ENCODE measurements at places on chromosomes 6 and 20. TPM values are rescaled to one million over a fixed set of nuclear protein-coding genes. Genes with fewer than 3 reads are reported as not detected.

GRCh38 chr6:133446789-133447188 is 205.6 kb downstream of the EYA4 start:
- DNase-seq = no peak

The GTSF1L gene
- total RNA-seq = not detected

The TRMT11 gene
- 31.0 TPM for total RNA-seq

DNA sequence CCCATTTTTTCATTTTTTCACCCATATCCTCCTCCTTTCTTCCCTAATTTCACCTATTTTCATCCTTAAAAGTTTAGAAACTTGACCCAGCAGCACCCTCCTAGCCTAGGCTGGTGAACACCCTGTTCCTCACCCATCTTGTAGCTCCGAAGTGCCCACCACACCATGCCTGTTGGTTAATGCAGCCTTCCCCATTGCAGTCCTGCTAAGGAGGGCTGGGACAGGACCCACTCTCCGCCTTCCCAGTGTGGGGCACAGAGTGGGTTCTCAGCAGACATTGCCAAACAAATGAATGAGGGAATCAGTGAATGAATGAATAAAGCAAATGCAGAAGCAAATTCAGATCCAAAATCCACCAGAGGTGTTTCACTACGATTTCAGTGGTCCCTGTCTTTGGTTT is 45.7 kb downstream of the CTCFL start:
- DNase-seq = no peak

GRCh38 chr20:49872056-49872455 is 43.3 kb downstream of the SPATA2 start:
- no peak for DNase-seq

GRCh38 chr20:2914160-2914559 is 40.9 kb downstream of the PTPRA start:
- no peak for DNase-seq

DNA sequence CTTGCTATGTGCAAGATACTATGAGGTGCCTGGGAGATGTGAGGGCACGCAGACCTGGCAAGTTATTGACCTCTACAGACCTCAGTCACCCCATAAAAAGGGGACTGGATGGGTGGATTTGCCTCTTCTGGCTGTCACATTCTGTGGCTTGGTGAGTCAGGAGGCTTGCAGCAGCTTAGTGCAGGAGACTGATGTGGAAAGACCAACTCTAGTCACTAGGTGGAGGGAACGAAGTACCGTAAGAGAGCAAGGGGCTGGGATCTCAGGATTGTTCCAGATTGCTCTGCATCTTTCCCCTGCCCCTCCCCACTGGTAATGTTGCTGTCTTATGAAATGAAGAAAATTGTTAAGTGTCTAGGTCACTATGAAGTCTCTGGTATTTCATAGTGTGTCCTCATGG is 3.3 kb downstream of the MAPRE1 start:
- no peak for DNase-seq

The RSPH4A gene
- total RNA-seq = 2.4 TPM

DNA sequence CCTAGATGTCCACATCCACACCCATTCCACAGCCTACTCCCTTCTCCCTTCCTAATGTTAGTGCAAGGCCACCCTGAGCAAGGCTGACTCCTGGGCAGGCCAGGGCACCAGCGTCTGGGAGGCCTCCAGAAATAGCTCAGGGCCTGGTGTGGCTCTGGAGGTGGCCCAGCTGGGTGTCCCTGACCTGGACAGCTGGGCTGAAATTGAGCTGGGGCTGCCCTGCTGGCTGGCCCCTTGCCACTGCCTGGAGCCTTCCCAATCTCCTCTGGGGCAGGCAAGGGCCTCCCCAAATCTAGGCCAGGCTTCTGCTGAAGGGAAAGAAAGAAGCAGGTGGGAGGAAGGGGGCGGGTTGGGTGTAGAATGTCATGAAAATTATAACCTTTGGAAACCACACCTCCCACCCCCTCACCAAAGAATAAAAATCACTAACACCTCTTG is 2.1 kb downstream of the FAM110A start:
- no peak for DNase-seq

GRCh38 chr6:53916804-53917463 is 122.1 kb downstream of the LRRC1 start:
- no peak for DNase-seq

DNA sequence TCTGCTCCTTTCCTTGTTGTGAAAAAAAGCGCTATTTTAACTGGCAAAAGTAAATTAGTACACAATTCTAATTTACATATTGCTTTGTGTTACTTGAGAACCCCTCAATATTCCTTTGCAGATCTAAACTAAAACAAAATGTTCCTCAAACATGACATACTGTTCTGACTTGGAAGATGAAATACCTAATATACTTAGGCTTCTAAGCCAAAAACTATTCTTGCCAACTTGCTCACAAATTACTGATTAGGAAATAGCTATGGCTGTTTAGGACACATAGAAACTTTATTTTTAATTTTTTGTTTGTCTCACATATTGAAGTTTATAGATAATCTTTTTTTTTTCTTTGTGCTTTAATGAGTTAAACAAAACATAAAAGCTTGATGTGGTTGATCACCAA is 542.2 kb downstream of the GRIK2 start:
- no peak for DNase-seq

The TGM2 gene
- total RNA-seq = 1.2 TPM

The ZNF76 gene
- 47.6 TPM for total RNA-seq

The ORC3 gene
- 37.3 TPM for total RNA-seq

DNA sequence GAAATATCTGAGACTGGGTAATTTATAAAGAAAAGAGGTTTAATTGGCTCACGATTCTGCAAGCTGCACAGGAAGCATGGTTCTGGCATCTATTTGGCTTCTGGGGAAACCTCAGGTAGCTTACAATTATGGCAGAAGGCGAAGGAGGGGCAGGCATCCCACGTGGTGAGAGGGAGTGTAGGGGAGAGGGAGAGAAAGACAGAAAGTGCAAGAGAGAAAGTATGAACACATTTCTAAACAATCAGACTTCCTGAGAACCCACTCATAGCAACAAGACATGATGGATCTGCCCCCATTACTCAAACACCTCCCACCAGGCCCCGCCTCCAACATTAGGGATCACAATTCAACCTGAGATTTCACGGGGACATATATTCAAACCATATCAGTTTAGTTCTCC is 107.4 kb downstream of the PERP start:
- DNase-seq = no peak

The NKAIN4 gene
- 44.0 TPM for total RNA-seq

- no peak for DNase-seq
These were observed 115.3 kb upstream of the ESR1 start for GRCh38 chr6:151692216-151692615.

DNA sequence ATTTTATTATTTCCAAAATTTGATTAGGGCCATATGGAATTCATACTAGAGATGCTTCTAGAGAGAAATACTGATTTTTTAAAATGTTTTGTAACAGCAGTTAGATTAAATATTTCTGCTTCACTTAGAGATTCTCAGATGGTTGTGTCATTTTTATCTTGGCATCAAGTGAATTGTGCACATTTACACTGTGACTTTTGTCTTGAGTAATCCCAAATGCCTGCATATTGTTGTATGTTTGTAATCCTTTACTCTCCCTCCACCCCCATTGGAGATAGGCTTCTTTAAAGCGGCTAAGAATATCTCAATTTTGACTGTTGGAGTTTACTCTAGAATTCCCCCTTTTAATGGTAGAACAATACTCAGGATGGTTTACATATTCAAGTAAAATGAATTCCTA is 19.0 kb downstream of the STX16 start:
- DNase-seq = no peak

GRCh38 chr6:148451690-148452089 is 109.1 kb downstream of the SASH1 start:
- no peak for DNase-seq

- DNase-seq = no peak
These were observed 803 bp upstream of the SRXN1 start for GRCh38 chr20:653590-654416.

GRCh38 chr20:9609887-9610502 is 95.6 kb downstream of the LAMP5 start:
- DNase-seq = peak; percentile 51

GRCh38 chr20:9817654-9818053 is 21.2 kb downstream of the PAK5 start:
- DNase-seq = no peak

DNA sequence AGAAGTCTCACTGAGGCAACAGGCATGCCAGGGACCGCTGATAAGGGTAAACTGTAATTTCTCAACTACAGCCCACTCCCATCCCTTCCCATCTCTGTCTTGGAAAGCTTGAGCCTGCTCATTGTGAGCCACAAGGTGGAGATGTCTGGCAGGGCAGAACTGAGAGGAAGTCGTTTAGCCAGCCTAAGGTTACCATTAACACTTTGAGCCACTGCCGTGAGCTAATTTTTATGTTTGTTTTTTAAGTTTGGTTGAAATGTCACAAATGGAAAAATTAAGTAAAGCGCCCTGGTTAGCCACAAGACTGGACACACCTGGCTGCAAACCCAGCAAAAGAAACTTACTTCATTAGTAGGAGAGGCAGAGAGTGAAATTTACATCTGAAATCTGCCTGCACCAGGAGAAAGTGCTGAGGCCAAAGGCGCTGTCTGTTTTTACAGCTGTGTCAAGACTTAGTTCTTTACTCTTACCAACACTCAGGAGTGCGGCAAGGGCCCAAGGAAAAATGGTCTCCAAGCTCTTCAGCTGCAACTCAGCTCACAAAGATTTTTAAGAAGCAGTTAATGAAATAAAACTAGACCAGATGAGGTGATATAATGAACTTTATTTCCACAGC is 50.0 kb upstream of the FAM83C start:
- no peak for DNase-seq

- no peak for DNase-seq
These were observed 60.1 kb downstream of the PHACTR3 start for GRCh38 chr20:59664421-59664941.

DNA sequence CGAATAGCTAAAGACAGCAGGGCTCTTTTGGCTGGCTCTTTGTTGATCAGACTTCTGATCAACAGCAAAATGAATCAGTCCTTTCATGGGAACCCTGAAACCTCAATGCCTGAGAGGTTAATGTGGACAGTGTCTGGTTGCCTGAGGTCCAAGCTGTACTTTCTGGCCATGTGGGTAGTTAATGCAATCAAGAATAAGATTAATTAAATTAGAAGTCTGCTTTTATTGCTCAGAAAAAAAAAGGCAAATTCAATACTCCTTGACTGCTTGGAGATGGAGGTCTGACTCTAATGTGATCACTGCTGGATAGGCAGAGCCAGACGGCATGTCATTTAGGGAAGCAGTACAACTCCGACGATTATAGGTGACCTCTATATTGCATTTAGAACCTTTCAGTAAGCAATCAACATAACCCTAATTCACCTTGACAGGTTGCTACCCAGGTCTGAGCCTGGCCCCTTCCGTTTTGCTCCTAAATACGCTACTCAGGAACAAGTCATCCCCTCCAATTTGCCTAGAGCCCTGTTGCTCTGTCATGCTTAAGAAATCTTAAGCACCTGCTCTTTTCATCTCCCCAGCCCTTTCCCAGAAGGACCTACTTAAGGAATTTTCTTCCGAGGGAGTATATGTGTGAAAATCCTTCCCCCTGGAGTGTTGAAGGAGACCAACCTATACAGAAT is 370.0 kb upstream of the SPTLC3 start:
- no peak for DNase-seq

DNA sequence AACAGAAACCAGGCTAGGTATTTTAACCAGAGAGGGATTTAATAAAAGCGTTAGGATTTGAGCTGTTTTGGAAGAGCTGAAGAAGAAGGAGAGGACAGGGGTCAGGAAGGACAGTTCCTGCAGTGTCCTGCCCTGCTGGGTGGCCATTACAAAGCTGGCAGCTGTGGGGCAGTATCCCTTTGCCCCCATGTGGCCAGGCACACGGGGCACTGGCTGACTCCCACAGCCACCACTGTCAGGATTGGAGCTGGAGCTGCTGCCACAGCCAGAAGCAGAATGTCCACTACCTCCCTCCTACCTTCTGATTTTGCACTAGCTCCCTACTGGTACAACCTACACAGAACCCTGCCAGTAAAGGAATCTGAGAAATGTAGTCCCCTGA is 46.5 kb downstream of the SLC22A3 start:
- no peak for DNase-seq

GRCh38 chr6:161227004-161227960 is 46.6 kb downstream of the AGPAT4 start:
- no peak for DNase-seq

The PKIB gene
- total RNA-seq = 86.4 TPM

The ZNF165 gene
- total RNA-seq = 0.91 TPM

DNA sequence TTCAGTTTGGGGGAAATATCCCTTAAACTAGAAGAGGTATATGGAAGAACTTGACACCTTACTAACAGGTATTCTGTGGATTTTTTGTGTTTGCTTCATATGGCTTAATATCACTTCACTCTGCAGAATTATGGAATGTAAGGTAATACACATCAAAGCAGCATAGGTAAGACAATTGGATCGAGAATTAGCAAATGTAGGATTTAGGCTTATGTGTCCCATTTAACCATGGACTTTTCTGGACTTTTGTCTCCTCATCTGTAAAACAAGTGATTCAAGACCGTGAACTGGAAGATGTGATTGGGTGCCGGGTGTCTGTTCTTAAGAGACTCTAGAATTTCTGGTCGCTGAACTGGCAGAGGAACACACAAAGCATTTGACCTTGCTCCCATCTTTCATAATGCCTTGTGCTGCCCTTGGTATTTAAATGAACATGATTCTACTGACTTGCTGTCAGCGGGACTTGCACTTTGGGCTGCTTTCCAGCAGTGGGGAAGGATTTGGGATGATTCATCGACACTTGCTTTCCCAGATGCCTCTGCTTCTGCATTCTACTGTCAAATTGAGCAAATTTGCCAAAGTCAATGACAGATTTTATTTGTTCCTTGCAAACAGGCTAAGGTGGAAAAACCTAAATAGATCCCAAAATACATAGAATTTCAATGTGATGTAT is 199.8 kb downstream of the PLCB1 start:
- DNase-seq = no peak

- DNase-seq = no peak
These were observed 244.3 kb upstream of the ASCC3 start for GRCh38 chr6:101125380-101125971.

GRCh38 chr6:2528156-2528555 is 222.6 kb downstream of the MYLK4 start:
- no peak for DNase-seq

The DOK5 gene
- total RNA-seq = 4.1 TPM

The KCNQ5 gene
- total RNA-seq = 1.5 TPM

The POM121L2 gene
- not detected for total RNA-seq

The NR2E1 gene
- total RNA-seq = not detected

- DNase-seq = no peak
These were observed 280.4 kb downstream of the PTPRK start for GRCh38 chr6:128240024-128240428.

- DNase-seq = no peak
These were observed 617 bp upstream of the TSPYL1 start for GRCh38 chr6:116280161-116280932.

GRCh38 chr6:6784514-6785162 is 196.1 kb downstream of the LY86 start:
- no peak for DNase-seq

The C20orf141 gene
- total RNA-seq = not detected

Measured in neural crest cell (in vitro differentiated cells).